ENCODE measurements at places on chromosomes 7 and 10.

GRCh38 chr7:96380111-96380512 lies 58.2 kb upstream of the SLC25A13 start:
- DNase-seq, result no peak

- no peak for DNase-seq
Observed at GRCh38 chr7:146486519-146486918, 369.9 kb downstream of the CNTNAP2 start.

DNA sequence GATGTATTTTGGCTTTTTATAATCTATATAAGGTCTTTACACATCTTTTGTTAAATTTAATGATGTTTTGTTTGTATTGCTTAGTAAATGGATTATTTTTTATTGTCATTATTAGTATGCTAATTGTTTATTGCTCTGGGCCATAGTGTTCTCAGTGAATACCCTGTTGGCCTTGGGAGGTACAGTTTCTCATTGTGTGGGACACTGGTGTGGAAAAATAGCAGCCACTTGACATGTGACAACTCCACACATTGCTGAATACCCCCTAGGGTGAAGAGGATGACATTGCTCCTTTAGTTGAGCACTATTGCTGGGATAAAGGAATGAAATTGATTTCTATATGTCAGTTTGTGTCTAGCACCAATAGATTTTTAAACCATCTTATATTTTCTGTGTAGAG lies 130.9 kb downstream of the CCNY start:
- DNase-seq, result no peak

- DNase-seq, result no peak
Observed at GRCh38 chr10:34994565-34995142, 95.5 kb downstream of the CUL2 start.

DNA sequence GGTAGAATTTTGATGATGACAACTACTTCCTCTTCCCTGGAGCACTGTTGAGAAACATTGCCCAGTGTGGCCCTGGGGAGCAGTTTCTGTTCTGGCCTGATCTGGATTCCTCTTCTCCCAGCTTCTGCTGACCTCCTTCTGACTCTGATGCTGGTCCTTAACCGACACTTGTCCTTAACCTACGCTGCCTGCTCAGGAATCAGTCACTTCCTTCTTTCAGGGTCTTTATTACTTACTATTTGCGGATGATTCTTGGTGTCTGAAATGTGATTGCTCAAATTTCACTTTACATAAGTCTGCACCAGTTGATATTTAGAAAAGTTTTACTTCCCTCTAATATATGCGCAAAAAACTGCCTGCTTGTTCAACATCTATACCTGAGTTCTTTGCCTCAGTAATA lies 164.1 kb downstream of the PTEN start:
- DNase-seq, result peak; percentile 2

DNA sequence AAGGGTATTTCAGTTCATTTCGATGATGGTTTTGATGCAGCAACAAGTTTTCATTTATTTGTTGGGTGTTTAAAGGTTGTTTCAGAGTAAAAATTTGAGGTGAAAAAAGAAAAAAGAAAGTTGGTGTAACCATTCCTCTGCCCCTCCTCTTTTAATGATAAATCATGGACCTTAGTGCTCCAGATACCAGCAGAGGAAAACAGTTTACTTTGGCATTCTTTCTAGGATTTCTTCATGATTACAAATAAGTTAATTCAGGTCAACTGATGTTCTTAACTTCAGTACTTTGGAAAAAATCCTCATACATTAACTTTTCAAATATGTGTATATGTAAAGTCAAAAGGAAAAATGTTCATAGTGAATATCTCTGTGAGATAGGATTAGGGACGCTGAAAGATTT lies 2.0 kb upstream of the RBP4 start:
- no peak for DNase-seq

DNA sequence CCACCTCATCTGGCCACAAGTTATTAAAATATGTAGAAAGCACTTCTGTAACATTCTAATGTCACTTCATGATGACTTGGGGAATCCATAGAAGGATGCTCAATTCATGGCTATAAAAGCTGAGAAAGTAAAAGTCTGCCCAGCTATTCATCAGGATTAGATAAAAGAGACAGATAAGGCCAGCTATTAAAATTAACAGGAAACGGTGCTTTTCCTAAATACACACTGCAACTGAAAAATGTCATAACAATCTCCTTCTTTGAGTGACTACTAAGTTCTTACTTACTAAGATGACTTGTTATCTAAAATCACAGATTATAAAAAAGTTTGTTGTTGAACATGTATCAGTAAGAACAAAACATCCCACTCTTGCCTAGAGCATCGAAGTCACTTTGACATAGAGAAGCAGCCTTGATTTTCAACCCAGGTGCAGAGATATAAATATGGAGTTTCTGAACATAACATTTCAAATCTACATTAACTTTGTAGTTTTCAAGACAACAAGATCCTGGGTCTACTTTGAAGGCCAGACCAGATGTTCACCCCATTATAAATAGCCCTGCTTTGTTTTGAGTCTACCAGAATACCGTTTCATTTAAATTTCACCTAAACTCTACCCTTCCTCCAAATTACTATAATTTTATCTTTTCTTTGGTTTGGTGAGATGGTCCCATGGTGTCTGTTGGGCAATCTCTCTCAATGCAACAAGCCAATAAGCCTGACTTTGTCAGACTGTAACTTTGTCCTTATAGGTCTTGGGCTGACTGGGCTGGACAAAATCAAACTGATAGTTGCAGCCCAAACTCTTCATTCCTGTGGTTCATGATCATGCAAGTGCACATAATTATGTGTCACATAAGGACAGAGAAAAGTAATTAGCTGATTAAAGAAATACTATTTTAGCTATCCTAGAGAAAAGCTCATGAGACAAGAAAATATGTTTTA lies 24.0 kb downstream of the HYCC1 start:
- no peak for DNase-seq

DNA sequence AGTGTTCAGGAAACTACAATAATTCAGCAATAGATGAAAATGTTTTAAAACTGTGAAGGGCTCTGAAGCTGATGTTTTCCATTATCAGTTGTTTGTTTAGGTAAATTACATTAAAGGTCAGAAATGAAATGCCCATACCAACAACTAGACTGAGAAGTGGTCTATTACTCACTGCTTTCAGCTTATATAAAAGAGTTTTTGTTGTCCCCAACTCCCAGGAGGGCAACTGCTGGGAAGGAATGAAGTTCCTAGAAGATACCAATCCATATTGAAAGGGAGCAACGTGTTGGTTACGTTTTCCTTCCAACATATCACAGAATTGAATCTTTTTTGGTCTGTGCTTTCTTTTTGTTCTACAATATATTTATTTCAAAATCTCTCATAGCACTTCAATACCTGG lies 330.6 kb upstream of the LRRN3 start:
- no peak for DNase-seq

GRCh38 chr7:7772397-7772821 lies 54.0 kb upstream of the RPA3 start:
- DNase-seq, result peak; percentile 1

DNA sequence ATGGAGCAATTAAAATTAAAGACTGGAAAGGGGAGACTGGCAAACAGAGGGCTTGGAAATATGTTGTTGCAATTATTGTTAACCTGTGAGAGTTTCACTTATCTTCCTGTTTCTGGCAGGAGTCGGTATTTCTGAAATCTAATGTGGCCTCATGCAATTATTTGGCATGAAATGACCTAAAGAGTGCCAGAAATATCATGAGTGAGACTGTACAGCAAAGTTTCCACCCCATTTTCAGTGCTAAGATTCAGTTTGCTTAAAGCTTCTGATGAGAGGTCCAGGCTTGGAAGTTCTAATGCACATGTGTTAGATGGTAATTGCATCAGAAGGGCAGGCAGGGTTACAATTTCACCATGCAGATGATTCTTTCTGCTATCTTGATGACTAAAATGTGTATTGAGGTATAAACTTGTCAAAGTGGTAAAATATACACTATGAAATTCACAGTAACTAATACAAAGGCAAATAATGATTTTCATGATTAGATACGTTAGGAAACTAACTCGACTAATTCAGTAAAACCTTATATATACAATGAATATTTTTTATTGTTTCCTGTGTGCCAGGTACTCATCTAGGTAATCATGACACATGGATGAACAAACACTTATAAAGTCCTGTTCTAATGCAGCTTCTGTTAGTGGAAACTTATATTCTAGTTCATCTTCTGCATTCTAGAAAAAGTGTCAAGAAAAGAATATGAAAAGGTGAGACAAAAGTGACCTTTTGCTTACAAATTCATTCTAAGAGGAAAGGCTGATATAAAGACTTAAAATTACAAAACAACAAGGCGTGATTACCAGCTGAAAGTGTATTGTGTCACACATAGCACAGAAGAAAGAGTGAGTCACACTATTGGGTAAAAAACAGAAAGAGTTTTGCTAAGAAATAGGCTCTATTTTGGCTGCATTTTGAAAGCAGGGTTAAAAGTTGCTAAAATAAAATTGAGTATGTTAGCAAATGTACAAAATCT lies 533.4 kb upstream of the SEMA3D start:
- DNase-seq, result no peak

DNA sequence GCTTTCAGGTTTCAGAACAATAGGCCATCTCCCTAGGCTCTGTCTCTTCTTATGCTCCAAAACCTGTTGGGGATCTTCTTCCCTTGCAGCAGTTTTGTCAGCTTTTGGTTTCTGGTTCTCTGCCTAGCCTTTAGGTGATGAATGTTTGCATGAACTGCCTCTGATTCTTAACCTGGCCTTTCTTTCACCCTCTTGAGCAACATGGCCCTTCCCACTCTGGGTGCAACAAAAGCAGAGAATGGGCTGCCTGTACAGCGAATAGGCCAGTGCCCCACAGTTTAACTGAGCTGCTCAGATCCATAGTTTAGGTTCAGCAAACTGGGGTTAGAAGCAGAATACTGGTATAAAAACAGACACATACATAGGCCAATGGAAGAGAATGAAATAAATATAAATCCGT lies 18.1 kb upstream of the NUP205 start:
- DNase-seq, result no peak

GRCh38 chr10:36591436-36591835 lies 534.0 kb upstream of the ANKRD30A start:
- no peak for DNase-seq

DNA sequence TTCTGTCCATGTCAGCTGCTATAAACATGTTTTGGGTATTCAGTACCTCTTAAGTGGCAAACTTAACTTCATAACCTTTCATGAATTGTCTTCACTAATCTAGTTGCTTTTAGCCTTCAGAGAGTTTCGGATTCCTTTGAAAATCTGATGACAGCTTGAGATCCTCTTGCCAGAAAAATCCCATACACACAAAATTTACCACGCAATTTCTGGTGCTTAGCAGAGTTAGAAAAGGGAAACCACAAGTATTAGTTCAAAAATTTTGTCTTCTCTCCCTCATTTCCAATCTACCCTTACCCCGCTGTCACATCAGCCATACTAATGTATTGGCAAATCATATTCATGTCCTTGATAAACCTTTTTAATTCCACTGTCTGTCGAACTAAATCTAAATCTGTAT lies 72.7 kb upstream of the TMEM106B start:
- no peak for DNase-seq

DNA sequence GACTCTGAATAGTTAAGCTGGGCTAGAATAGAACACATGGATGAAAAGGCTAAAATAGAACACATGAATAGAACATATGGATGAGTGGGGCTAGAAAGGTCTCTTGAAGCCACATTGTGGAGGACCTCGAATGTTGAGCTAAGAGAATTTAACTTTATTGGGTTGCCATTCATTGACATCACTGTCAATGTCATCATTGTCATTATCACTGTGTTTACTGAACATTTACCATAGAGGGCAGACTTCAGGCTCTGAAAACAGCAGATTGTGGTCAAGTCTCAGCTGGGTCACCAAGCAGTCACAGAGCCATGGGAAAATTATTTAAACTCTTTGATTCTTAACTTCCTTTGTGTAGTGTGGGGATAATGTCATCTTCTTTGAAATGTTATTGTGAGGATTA lies 80.4 kb downstream of the WDFY4 start:
- no peak for DNase-seq

GRCh38 chr7:118129041-118129795 lies 54.7 kb upstream of the LSM8 start:
- DNase-seq, result no peak

DNA sequence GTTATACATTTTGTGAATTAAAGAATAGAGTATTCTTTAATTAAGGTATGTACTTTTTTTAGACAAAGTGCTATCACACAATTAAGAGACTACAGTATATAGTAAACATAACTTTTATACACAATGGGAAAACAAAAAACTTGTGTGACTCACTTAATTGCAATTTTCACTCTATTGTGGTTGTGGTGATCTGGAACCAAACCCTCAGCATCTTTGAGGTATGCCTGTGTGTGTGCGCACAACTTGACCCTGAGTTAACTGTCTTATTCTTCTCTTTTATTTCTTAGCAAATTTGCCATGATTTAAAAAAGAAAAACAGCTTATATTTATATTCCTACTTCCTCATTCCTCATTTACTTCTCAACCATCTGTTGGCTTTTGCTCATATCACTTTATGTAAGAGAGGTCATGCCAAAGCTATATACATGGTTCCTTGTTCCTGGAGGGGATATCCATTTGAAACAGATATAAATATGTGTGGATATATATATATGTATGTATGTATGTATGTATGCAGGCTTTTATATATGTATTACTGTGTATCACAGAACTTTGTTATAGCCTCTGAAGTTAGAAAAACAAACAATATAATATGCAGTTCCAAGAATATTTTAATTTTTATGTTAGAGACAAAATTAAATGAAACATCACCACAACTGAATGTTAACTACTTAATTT lies 259.5 kb upstream of the HGF start:
- no peak for DNase-seq

- DNase-seq, result no peak
Observed at GRCh38 chr10:7756360-7756992, 31.3 kb downstream of the KIN start.

DNA sequence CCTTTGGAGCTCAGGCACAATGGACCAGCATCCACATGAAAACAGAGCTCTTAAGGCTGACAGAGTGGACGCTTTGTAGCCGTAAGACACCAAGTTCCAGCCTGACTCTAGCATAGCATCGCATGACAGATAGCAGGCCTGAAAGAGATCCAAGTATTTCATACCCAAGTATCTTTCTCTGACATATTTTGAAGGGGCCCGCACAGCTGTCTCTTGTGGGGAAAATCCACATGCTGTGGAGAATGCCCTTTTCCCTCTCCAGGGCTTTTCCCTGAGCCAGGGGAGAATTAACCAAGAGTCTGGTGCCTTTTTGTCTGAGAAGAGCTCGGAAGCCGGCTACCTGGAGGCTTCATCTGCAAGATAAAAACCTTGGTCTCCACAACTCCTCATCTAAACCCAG lies 51.0 kb downstream of the CFAP46 start:
- no peak for DNase-seq

Measured in memory B cell (primary cell).